ENCODE measurements at places on chromosomes 13 and 19.

DNA sequence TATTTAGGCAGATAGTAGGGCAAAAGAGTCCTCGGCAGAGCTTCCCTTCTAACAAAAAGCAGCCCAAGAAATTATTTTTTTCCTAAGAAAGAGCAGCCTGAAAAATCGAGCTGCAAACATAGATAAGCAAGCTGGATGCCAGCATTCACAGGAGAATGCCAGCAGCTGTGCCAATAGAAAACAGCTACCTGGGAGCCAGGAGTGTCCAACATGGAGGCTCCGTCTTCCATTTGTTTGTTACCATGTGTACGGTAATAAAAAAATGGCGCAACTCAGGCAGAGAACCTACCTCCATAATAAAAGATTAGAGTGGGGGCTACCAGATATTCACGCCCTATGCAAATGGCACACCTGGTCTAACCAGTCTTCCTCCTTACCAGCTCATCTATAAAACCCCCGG, 77.6 kb upstream of the IPO5 start:
- DNase-seq = no peak

GRCh38 chr13:40316301-40316700, 350.1 kb downstream of the FOXO1 start:
- DNase-seq = no peak

- no peak for DNase-seq
Measured at GRCh38 chr19:30106417-30107095, 164.5 kb downstream of the URI1 start.

DNA sequence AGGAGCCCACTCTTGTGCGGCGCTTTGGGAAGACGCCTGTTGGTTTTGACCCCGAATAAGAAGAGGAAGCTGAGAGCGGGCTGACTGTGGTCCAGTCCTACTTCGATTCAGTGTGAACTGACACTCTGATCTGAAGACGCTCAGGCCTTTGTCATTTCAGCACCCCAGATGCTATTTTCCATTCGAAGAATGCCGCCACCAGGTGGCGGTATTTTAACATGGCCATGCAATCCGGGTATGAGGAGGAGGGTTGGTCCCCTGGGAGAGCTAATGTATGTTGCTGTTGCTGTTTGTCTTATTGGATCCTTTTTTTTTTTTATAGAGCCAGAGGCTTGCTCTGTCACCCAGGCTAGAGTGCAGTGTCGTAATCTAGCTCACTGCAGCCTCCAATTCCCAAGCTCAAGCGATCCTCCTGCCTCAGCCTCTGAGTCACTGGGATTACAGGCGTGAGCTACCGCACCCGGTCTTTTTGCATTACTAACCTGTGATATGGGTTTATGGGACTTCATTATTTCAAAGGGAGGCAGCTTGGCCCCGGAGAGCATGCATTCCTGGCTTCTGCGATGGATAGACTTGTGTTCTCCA, 803 bp upstream of the TIMM44 start:
- DNase-seq = peak; percentile 89

GRCh38 chr13:46598140-46598819, 45.3 kb downstream of the LRCH1 start:
- DNase-seq = no peak

DNA sequence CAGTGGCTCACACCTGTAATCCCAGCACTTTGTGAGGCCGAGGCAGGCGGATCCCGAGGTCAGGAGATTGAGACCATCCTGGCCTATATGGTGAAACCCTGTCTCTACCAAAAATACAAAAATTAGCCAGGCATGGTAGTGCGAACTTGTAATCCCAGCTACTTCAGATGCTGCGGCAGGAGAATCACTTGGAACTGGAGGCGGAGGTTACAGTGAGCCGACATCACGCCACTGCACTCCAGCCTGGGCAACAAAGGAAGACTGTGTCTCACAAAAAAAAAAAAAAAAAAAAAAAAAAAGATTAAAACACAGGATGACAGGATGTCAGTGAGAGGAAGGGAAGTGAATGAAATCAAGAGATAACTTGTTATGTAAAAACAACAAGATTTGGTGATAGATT, 1158.5 kb downstream of the PCDH9 start:
- no peak for DNase-seq

DNA sequence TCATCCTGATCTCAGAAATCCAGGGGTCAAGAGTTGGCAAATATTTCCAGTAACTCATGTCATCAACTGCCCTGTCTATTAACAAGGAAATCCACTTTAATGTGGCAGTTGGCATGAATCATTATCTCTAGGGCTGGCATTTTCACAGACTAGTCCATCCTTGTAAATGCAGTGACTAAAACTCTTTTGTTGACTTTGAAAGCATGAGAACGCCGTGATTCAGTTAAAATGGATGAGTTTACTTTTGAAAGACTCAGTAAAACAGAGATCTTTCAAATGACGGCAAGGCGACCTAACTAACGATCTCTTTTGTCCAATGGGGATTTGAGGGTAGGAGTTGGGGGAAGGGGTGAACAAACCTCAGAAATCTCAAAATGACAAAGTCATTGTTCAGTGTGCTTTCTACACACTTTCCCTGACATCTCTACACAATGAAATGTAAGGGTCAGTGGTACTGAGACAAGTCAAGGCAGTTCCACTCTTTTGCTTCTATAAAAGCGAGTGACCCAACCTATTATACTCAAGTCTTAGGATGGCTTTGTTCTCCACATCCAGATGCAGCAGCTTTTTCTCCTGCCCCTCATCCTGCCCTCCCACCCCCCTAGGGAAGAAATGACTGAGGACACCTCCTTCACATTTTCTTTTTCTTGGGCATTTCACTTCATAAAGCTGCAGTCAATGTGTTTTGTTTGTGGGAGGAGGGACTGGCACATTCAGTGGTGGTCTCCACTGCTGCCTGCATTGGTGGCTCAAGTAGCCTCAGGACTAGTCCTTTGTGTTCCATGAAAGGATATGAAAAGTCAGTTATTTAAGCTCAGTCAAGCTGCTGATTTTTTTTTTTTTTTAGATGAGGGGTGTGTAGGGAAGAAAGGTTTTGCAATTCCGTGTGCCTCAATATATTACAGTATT, 200.5 kb downstream of the ABCC4 start:
- no peak for DNase-seq

DNA sequence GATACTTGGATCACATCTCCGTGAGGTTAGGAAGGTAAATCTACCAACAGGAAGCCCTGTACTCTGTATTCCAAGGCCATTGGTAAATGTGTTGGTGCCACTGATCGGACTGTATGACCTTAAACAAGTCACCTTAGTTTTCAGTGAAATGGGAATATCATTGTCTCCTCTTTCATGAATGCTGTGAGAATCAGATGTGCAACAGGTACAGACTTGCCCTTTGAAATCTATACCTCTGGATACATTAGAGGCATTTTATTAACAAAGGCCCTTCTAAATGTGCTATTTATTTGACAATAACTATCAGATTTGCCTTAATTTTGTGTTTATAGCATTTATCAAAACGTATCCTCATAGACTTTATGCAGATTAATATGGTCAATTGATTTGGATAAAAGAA, 11.0 kb downstream of the NHLRC3 start:
- no peak for DNase-seq

DNA sequence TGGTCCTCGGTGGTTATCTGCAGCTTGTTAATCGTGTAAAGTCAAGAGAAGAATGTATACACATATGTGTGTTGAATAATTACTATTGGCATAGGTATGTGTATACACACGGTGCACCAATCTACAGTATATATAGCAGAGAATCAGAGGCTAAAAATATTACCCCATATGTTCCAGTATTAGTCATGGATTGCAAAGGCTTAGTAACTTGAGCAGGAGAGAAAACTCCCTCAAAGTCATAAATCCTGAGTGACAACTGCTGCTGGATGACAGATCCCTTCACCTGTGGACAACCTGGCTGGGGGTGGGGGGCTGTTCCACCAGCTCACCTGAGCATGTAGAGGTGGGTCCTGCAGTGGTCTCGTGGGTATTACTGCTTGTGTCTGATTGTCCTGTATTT, 185.0 kb downstream of the ZNF536 start:
- DNase-seq = no peak

- no peak for DNase-seq
Measured at GRCh38 chr19:13960863-13961784, 8.8 kb downstream of the DCAF15 start.

DNA sequence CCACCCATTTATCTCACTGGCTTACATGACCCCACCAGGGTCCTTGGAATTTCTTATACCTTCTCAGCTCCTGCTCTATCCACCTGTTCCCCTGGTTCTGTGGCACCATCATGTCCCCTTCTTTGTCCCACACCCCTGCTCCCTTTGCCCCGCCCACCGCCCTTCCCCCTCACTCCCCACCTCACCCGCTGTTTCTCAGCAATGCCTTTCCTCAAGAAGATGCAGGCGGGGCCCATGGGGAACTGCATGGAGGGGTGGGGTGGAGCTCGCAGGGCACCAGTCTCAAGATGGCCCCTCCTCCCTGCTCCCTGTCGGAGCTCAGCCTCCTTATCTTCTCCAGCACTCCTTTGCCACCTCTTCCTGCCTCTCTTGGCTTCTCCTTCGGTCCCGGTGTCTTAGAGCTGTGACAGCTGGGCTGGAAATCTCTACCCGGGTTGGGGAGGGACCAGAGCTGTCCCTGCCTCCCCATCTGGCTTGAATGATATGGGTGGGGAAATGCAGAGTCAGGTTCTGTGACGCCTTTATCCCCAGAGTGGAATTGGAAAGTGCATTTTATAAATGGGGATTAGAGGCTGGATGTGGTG, at the start of gene CABP5:
TSS of gene CABP5 (minus strand) at position 405 of the 584 bp plus-strand sequence. CDS start at position 248, 157 bp downstream.
- DNase-seq = no peak

DNA sequence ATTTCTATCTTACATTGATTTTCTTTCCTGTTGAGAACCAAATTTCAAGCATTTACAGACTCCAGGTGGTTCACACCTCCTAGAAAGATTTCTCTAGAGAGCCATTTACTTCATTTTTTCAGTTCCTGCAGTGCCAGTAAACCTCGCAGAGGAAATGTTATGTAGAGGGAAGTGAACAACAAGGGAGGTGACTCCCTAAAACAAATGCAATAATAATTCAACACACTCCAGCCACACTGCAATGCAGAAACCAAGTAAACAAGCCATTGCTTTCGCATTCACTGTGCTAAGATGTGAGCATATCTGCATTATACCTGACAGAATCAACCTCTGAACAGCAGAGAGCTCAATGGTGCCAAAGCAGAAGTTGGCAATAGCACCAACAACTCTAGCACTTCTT, 215.1 kb downstream of the RBM26 start:
- DNase-seq = no peak

- no peak for DNase-seq
Measured at GRCh38 chr19:19642506-19643157, 825 bp downstream of the GMIP start.

DNA sequence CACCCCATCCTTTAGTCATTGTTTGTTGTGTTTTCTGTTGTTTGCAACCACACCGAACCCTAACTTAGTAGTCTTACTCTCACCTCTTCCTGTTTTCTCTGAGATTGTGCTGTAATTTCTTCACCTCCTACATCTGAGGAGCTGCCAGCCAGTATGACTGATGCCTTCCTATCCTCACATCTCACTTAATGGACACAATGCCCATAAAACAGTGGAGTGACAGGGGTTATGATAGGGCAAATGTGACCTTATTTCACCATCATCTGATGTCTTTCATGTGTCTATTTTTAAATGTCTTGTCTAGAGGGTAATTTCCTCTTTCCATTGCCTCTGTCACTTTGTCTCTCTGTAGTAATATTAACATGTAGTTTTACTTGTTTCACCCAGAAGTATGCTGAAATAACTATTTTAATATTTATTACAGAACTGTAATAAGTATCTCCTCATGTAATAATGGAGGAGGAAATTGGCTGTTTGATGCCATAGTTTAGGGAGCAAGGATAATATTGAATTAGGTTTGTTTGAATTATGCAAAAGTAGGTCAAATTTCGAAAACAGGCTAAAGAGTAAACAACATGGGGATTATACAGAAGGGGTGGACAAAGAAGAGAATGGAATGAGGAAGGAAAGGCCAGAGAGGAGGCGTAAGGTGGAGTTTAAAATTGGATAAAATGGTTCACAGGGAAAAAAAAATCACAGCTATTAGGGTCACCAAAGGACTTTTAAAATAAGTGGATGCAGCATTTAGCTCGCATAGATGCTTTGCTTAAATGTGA, 103.5 kb upstream of the SPRY2 start:
- no peak for DNase-seq

- DNase-seq = no peak
Measured at GRCh38 chr19:3364501-3364858, 1.9 kb upstream of the NFIC start.

- no peak for DNase-seq
Measured at GRCh38 chr19:369876-370275, 25.3 kb upstream of the MIER2 start.

DNA sequence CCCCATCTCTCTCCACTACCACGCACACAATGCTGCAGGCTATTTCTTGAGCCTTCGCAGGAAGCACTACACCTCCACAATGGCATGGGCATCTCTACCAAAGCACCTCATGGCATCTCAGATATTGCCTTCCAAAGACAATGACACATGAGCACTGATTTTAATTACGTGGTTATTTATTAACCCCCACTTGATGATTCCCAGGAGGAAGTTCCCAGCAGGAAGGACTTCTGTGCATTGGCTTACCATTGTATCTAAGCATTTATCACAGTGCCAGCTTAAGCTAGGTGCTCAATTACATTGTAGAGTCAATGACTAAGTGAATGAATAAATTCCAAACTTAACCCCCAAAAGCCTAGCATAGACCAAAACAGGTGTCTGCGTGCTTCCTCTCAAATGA, 101.4 kb downstream of the ABCC4 start:
- no peak for DNase-seq

GRCh38 chr19:32407004-32407992, 1.7 kb downstream of the DPY19L3 start:
- no peak for DNase-seq

- no peak for DNase-seq
Measured at GRCh38 chr19:51686171-51686570, 7.0 kb upstream of the SPACA6 start.
